Immature natural killer cell (primary cell): ENCODE measurements at places on chromosomes 3 and 15.

- no peak for DNase-seq
- peak overlapping the region; percentile 69 for H3K27ac ChIP-seq
- no peaks in the 10 kb centered on the region for H3K36me3 ChIP-seq
- H3K4me1 ChIP-seq = peaks cover 27% of the 10 kb centered on the region
- no peaks in the 10 kb centered on the region for H3K27me3 ChIP-seq
- no peak overlapping the region for H3K4me3 ChIP-seq
These were observed 30.2 kb downstream of the DAG1 start for GRCh38 chr3:49500205-49500731.

GRCh38 chr3:101212730-101213129 lies 107.6 kb downstream of the IMPG2 start:
- H3K4me3 ChIP-seq = no peak overlapping the region
- H3K4me1 ChIP-seq = no peaks in the 10 kb centered on the region
- no peaks in the 10 kb centered on the region for H3K36me3 ChIP-seq

GRCh38 chr3:190497811-190498210 lies 16.1 kb upstream of the IL1RAP start:
- H3K27ac ChIP-seq = no peak overlapping the region
- no peak overlapping the region for H3K4me3 ChIP-seq
- peaks cover 10% of the 10 kb centered on the region for H3K27me3 ChIP-seq
- no peak for DNase-seq
- H3K4me1 ChIP-seq = no peaks in the 10 kb centered on the region

GRCh38 chr3:31370681-31371080 lies 162.0 kb upstream of the STT3B start:
- H3K4me3 ChIP-seq = no peak overlapping the region
- DNase-seq = no peak
- no peak overlapping the region for H3K27ac ChIP-seq
- H3K4me1 ChIP-seq = no peaks in the 10 kb centered on the region

GRCh38 chr3:127700406-127700805 lies 27.7 kb downstream of the ABTB1 start:
- H3K4me3 ChIP-seq = no peak overlapping the region
- DNase-seq = no peak
- H3K4me1 ChIP-seq = peaks cover 4% of the 10 kb centered on the region
- H3K27ac ChIP-seq = no peak overlapping the region
- no peaks in the 10 kb centered on the region for H3K27me3 ChIP-seq

DNA sequence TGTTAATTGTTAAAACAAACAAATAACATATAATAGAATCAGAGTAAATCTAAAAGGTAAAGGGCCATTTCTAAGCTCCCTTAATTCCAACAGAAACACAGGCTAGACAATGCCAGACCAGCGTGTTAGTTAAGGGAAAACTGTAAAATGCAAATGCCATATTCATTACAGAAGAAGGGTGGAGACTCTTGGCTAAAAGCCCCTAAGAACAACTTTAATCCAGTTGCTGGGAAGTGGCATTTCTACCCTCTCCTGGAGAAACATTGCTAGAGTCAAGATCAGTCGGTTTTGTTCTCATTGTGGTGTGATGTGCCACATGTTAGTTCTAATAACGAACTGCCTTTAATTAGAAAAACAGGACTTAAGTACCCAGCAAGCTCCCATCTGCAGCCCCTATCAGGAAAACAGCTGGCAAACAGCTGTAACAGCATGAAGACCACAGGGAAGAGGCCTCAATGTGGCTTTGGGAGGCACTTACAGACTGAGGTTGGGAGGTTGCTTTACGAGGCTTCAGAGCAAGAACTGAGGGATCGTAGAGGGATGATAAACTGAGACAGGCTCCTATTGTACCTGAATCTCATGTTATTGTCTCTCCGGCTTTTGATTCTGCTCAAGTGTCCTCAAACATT lies 1134.8 kb downstream of the ROBO1 start:
- H3K27me3 ChIP-seq = no peaks in the 10 kb centered on the region
- H3K27ac ChIP-seq = no peak overlapping the region
- no peaks in the 10 kb centered on the region for H3K4me1 ChIP-seq
- no peak for DNase-seq
- no peak overlapping the region for H3K4me3 ChIP-seq
